ENCODE measurements at places on chromosomes 5 and 9.

DNA sequence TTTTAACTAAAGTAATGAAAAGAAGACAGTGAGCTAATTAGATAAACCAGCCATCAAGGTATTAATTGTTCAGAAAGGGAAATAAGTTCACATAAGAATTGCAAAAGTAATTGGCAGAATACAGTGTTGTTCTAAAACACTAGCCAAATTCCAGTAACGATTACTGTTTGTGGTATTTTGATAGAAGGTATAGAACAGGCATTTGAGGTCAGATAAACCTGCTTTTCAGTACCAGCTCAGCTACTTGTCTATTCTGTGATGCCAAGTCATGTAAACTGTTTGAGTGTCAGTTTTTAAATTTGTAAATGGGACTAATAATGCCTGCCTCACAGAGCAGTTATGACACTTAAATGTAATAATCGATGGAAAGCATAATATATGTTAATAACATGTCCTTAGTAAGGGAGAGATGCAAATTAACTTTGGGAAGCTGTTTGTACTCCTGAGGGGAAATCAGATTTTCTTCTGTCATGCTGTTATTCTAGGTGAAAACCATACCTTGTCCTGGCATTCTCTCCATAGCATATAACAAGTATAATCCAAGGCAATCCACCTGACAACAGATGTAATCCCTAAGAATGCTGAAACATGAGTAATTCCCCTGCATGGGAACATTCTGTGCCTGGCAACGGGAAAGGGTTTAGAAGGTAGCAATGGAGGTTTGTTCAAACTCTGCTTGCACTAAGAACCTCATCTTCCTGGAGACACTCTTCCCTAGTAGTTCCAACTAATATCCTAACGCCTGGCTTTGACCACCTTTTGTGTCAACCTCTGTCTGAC lies 509.5 kb upstream of the PAPPA start:
- DNase-seq: no peak

DNA sequence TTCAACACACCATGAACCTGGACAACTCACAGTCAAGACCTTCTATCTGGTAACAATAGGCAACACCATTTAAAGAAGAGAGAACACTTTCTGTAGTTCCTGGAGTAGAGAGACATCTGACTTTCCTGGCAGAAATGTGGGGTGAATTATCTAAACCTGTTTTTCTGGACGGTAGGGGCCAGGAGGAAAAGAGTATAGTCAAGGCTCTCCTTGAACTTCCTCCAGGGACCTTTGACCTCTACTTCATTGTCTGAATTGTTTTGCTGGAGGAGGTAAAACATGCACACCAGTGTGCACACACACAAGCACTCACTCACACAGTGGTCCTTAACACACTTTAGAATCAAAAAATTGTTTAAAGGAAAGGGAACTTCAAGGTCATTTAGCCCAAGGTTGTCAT lies 13.2 kb downstream of the S100Z start:
- no peak for DNase-seq

GRCh38 chr9:134243778-134244467 lies 79.6 kb upstream of the RNU6ATAC start:
- no peak for DNase-seq

- DNase-seq: no peak
Measured at GRCh38 chr5:172952034-172952511, 7.2 kb upstream of the RPL26L1 start.

DNA sequence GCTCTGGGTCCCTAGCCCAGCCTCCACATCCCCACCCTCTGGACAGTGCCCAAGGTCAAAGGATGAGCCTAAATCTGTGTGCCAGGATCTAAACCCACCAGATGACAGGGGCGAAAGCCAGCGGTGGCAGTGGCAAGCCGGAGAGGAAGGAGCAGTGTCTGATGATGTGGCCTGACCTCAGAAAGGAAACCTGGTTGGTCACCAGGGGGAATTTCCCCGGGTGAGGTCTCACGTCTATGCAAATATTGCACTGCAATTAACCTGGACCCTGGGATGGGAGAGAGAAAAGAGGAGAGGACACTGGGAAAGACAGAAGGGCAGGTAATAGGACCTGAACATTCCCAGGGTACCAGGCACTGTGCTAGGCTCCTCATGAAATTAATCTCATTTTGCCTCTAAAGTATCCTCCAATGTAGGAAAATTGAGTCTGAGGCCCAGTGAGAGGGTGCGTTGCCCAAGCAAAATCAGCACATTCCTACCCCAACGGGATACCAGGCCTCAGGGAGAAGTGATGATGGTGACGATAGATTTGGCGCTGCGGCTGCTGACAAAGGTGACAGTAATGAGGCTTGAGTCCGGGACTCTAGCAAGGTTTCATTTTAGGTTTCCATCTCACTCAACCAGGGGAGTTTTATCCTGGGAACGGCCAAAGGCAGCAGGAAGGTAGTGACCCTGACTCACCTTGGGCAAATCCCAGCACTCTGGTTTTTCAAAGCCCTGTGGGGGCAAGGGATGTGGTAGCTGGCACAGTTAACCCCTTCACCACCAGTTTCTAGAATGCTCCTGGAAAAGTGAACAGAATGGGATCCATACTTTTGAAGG lies 13.4 kb upstream of the TNIP1 start:
- no peak for DNase-seq

DNA sequence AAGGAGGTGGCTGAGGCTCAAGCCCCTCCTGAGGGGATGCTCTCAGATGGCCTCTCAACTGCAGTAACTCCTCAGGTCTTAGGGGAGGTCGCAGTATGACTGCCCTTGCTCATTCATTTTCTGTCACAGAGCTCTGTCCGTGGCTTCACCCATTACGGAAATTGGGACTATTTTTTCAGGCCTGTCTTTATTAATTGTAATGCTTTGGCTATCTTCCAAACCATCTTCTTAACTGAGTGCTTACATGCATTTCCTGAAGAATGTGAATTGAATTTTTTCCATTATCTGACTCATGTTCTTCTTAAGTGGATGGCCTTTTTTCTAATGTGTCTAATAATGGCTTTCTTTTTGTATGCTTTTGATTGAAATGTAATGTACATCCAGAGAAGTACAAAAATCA lies 36.4 kb upstream of the SV2C start:
- no peak for DNase-seq

DNA sequence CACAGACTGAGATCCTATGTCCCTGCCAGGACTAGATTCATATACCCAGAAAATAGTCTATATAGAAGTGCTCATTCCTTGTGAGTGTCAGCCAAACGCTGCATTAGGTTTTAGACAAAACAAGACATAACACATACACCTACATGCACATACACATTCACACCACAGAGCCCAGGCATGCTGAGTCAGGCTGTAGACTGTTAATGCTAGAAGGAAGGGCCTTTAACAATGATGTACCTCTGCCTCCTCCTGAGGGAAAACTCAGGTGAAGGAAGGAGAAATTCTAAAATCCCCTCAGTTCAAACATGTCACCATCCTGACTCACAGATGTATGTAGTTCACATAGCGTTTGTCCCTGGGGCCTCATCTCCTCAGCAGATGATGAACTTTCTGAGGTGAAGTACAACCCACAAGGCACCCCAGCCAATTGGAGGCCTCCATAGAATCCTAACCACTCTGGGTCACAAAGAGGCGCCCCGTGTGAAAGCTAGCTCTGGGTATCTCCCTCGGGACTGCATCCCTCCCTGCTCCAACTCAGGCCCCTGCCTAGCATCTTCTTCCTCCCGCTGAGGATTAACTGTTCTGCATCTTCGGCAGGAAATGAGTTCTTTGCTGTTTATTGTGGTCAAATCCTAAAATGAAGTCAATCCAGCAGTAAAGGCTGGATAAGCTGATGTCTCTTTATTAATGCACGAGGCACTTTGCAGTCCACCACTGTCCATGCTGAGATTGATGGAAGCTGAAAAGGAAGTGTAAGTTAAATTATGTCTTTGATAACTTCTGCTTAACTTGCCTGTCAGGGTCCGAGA lies 40.8 kb upstream of the FSTL4 start:
- peak; percentile 18 for DNase-seq

- no peak for DNase-seq
Measured at GRCh38 chr9:109017493-109017892, 4.2 kb upstream of the CTNNAL1 start.

DNA sequence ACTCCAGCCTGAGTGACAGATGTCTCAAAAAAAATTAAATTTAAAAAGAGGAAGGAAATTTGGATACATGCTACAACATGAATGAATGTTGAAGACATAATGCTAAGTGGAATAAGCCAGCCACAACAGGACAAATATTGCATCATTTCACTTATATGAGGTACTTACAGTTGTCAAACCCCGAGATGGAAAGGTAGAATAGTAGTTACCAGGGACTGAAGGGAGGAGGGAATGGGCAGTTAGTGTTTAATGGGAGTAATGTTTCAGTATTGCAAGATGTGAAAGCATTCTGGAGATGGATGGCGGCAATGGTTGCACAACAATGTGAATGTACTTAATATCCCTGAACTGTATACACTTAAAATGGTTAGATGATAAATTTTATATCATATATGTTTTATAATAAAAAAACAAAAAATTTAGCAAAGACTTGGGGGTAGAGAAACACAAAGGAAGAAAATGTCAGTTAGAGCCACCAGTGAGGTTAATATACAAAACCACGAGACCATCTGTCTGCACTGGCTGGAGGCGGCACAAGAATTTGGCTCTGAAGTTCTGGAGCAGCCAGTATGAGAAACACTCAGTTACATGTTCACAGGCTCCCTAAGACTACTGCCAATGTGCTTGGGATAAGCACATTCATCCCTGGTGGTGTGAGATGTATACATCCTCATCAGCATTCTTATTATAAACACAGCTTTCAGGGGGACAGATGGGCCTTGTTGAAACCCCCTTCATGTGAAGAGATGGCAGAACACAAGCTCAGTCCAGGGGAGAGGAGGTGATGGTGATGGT lies 37.0 kb upstream of the RPS23 start:
- no peak for DNase-seq

- no peak for DNase-seq
Measured at GRCh38 chr5:52867809-52868208, 80.1 kb downstream of the ITGA1 start.

DNA sequence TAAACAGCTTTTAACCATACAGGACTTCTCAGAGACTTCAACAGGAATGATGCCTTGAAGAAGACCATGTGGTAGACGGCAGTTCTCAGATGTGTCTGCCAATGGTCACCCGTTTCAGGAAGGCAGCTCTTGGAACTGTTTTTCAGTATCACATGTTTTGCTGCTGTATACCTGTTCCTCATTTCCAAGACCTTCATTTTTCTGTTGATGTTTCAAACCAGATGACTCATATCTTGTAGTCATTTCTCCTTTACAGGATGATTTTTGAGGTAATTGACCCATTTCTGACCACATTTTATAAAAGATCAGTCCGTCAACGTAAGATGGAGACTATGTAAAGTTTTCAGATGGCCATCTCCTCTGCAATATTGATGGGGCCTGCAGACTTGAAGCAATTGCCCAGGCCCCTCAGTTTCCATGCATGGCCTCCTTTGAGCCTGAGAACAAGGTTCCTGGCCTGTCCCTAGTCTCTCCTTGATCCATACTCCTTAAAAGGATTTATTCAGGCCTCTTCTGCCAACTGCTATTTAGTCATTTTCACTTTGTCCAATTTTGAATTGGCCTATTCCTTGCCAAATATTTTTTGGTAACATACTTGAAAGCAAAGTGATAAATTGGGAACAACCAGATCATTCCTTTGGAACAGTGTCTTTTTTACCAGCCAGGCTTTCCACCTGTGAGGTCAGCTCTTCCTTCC lies 128.6 kb downstream of the PDZD2 start:
- no peak for DNase-seq

GRCh38 chr9:26773056-26773455 lies 119.5 kb downstream of the CAAP1 start:
- no peak for DNase-seq

- DNase-seq: no peak
Measured at GRCh38 chr5:55600086-55600485, 65.3 kb upstream of the PLPP1 start.

Data from glutamatergic neuron (in vitro differentiated cells).